Upper lobe of left lung (tissue), 6 donors: ENCODE measurements at places on chromosomes 7 and 10.

- DNase-seq: no peak
These were observed 3.3 kb upstream of the COPS6 start for GRCh38 chr7:100085515-100085914.

- DNase-seq: peak; percentile 64
These were observed 15.2 kb downstream of the MDH2 start for GRCh38 chr7:76063114-76063513.

GRCh38 chr7:155533827-155534690, 12.3 kb downstream of the CNPY1 start:
- DNase-seq: no peak

- DNase-seq: no peak
These were observed 1.0 kb downstream of the NPM3 start for GRCh38 chr10:101781984-101782810.

DNA sequence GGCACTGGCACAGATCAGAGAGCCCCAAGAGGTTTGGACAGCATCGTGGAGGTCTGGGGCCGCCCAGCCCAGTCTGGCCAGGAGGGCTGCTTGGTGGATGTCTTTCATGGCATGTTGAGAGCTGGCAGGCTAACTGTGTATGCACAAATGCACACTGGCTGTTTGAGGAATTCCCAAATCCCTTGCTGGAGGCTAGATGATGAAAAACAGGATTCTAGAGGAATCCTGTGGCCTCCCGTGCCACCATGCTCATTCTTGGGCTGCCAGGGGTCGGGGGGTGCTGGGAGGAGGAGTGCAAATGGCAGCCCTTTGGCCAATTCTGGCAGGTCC, 26.5 kb downstream of the LEP start:
- peak; percentile 55 for DNase-seq
